Globus pallidus (tissue), 1 donor: ENCODE measurements at places on chromosomes 12 and 14.
A peak's percentile ranks its signal among the peaks of the same experiment; 100 is the strongest.

DNA sequence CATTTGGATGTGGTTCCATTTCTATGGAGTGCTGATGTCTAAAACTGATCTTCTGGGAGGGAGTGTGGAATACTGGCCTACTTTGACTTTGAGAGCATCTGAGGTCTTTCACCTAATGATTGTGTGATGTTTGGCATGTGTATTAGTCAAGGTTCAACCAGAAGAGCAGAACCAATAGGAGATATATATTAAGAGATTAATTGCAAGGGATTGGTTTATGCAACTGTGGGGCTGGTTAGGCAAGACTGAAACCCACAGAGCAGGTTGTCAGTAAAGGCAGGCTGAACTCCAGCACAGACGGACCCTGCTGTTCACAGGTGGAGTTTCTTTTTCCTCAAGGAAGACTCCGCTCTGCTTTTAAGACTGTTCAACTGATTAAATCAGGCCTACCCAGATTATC, 11.6 kb downstream of the BMAL2 start:
- no peak for DNase-seq

GRCh38 chr12:81128930-81129554, 51.2 kb downstream of the ACSS3 start:
- DNase-seq: peak; percentile 12

DNA sequence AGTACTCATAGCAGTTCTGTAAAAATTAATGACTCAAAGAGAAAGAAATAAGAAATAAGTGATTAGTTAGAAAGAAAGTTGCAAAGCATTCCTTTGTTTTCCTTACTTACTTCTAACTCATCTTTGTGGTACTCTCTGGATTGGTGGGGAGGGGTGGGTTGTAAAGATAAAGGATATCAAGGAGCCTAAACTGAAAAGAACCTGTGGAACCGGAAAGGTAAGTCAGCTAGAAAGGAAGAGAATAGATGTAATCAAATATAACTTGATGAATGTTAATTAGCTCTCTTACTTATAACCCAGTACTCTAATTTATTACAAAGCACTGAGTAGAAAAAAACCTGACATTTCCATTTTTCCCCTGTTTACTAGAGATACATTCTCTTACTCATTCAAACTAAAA, 37.5 kb upstream of the KRR1 start:
- no peak for DNase-seq

DNA sequence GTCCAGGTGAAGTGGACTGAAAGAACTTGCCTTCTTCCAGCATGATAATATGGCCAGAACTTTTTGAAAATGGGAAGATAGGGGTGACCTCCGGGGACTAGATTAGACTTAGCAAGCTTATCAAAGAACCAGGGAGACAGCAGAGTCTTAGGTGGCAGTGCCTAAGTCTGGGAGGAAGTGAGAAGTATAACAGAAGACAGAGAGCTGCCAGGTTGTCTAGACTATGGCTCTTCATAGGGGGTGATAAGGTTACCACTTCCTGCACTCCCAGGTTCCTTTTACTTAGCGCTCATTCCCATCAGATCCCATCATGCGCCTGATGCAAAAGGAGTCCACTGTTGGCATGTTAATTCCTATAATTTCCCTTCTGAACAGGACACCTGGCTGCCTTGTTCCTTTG, 69.9 kb downstream of the PLXNC1 start:
- no peak for DNase-seq

DNA sequence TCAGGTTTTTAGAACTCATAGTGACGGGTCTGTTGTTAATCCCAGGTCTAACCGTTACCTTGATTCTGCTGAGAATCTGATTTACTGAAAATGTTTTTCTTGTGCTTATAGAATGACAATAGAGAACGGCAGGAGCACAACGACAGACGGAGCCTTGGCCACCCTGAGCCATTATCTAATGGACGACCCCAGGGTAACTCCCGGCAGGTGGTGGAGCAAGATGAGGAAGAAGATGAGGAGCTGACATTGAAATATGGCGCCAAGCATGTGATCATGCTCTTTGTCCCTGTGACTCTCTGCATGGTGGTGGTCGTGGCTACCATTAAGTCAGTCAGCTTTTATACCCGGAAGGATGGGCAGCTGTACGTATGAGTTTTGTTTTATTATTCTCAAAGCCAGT, 34.4 kb downstream of the PSEN1 start:
- no peak for DNase-seq
